ENCODE measurements at places on chromosomes 5 and 9.

DNA sequence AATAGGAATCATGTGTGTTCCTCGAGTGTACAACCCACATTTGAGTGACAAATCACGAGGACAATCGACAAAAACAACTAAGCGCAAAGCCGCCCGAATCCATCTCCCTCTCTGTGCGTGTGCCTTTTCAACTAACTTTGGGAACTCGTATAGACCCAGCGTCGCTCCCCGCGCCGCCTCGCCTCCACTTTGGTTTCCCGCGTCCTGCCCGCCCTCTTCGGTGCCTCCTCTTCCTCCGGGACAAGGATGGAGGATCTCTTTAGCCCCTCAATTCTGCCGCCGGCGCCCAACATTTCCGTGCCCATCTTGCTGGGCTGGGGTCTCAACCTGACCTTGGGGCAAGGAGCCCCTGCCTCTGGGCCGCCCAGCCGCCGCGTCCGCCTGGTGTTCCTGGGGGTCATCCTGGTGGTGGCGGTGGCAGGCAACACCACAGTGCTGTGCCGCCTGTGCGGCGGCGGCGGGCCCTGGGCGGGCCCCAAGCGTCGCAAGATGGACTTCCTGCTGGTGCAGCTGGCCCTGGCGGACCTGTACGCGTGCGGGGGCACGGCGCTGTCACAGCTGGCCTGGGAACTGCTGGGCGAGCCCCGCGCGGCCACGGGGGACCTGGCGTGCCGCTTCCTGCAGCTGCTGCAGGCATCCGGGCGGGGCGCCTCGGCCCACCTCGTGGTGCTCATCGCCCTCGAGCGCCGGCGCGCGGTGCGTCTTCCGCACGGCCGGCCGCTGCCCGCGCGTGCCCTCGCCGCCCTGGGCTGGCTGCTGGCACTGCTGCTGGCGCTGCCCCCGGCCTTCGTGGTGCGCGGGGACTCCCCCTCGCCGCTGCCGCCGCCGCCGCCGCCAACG lies at the start of gene GPR150:
TSS of gene GPR150 (plus strand) at position 58 of the 840 bp plus-strand sequence. CDS start at position 247, 189 bp downstream.
- peak; percentile 79 for DNase-seq

DNA sequence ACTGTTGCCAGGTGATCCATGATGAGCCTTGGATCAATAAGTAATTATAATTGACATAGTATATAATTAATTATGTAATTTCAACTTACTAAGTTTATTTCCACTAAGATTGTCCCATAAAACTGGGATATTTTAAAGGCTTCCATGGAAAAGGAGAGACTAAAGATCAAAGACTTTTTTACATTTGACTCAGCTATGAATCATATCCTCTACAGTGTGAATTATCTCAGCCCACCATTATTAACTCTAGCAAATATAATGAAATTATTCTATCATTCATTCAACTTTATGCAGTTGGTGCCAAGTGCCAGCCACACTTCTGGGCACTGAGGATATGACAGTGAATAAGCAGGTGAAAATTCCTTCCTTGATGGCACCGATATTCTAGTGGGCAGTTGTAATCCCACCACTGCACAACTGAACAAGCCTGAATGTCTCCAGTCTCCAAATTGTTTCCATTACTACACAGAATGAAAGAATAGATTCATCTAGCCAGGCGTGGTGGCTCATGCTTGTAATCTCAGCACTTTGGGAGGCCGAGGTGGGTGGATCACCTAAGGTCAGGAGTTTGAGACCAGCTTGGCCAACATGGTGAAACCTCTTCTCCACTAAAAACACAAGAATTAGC lies 21.9 kb upstream of the TXN start:
- DNase-seq, result peak; percentile 5

GRCh38 chr5:92468295-92468694 lies 1085.2 kb upstream of the ARRDC3 start:
- no peak for DNase-seq

GRCh38 chr5:149210968-149211490 lies 60.6 kb upstream of the AFAP1L1 start:
- peak; percentile 10 for DNase-seq

DNA sequence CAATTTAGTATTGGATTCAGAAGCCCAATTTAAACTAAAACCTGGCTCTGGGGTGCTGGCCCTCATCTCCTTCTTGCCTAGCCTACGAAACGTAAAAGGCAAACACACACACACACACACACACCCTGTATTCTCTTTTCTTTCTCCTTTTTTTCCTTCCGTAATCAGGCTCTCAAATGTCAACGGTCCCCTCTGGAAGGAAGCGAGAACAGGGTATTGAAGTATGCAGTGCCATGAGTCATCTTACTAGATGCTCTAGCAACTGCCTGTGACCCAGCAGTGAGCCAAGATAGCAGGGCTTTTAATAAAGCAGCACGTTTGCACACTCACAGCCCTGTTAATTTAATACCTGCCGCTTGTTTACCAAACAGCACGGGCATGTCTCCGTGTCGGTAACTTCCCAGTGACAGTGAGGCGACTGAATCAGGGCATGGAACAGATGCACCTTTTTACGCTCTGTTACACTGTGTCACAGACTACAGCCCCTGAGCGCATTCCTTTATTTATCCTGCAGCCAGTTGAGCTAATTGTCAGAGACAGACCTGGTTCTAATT lies 243.8 kb downstream of the BNC2 start:
- DNase-seq, result no peak

DNA sequence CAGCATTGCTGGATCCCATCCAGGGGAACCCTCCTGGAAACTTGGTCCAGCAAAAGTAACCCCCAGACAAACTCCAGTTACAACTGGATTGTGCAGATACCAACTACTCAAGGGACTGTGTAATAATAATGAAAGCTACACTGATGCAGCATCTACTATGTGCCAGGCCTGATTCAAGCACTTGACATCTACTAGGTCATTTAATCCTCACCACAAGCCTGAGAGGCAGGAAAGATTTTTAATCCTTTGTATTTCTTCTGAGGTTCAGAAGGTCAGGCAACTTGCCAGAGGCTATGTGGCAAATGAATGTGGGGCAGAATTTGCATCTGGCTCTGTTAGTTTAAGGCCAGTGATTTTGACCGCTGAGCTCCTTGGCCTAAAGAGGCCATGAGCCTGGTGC lies 29.5 kb upstream of the FOXI1 start:
- no peak for DNase-seq

GRCh38 chr5:11432116-11432515 lies 472.1 kb downstream of the CTNND2 start:
- DNase-seq, result no peak

GRCh38 chr9:127714951-127715469 lies 453 bp downstream of the PTRH1 start:
- DNase-seq, result no peak

- DNase-seq, result no peak
These were observed 225.5 kb upstream of the ZNF462 start for GRCh38 chr9:106637486-106637885.

DNA sequence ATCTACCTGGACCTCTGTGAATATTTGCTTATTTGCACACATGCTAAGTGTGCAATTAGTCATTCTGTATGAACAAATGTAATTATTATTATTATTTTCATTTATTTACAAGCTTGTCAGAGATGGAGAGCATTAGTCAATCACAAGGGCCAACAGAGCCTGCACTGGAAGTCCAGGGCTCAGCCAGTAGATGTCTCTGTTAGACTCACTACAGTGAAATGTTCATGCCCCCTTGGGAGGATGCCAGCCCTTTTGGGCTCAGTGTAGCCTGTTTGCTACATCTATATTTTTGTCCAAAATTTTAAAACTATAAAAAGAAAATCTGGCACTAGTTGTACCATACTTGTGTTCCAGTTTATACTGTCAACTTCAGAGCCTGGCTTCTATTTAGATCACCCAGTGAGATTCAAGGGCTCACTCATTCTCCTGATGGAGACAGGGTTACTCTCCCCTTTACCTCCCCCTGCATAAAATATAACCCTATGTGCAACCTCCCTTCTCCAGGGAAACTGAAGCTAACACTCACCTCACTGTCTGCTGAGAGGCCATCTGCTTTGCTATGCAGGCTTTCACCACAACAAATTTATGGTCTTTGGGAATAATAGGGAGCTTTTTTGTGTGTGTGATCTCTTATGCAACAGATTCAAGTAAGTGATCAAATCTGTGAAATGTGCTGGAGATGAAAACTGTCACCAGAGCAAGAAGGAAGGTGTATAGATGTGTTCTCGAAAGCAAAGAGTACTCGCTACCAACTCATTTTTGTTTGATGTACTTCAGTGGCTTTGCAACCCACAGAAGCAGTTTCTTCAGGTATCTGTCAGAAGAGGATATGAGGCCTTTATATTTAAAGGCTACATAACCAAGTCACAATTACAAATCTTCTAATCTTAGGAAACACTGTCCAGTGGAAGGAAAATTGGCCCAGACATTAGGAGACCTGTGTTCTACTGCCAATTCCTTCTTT lies 99.9 kb upstream of the TLE4 start:
- DNase-seq, result peak; percentile 45

- DNase-seq, result no peak
These were observed 347.6 kb downstream of the PTPRD start for GRCh38 chr9:10265153-10265631.

DNA sequence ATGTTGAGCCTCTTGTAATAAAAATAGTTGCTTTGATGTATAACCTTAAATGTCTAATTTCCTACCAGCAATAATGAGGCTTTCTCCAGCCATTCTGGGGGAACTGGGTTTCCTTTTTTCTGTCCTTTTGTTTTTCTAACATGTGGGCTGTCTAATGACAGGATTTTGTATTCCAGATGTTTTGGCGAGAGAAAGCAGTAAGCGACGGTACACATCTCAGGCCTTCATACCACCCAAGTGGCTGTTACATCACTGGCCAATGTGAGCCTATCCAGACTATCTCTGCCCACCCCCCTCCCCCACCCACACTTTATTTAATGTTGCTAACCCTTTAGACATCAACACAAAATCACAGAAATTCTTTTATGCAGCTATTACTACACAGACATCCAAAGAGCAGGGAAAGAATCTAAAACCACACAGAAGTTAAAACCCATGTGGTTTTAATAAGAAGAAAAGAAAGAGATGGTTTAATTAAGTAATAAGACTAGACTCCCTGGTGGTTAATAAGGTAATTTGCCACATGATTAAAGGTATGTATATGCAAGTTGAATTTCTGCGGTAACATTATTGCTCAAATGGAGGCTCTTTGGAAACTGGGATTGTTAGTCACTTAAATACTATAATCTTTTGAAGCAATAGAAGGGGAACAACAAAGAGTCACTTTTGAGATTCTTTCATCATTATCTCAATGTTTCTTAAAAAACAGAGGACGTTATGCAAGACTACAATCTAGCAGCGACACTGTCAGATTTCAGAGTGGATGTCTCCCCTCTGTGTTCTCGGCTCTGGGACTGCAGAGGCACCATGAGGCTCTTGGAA lies 365.1 kb downstream of the ENC1 start:
- DNase-seq, result no peak

DNA sequence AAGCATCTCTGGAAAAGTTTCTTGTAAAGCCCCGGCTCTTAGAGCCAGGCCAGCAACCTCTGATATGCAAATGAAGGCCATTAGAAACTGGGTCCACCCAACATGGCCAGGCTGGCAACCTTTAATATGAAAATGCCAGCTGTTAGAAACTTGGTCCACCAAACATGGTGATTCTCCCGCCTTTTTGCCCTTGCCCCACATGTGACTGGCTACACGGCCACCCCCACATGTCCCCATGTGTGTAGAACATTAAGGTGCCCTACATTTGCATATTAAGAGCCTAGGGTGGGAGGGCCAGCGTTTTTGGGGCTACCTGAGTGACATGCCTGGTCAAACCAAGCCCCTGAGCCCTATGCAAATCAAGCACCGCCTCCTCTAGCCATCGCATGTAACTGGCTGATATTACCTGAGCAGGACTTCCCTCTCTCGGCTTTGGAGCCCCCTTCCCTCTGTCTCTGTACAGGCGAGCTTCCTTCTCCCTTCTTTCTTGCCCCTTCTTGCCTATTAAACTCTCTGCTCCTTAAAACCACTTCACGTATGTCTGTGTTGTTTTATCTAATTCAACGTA lies 39.0 kb downstream of the S100Z start:
- no peak for DNase-seq

DNA sequence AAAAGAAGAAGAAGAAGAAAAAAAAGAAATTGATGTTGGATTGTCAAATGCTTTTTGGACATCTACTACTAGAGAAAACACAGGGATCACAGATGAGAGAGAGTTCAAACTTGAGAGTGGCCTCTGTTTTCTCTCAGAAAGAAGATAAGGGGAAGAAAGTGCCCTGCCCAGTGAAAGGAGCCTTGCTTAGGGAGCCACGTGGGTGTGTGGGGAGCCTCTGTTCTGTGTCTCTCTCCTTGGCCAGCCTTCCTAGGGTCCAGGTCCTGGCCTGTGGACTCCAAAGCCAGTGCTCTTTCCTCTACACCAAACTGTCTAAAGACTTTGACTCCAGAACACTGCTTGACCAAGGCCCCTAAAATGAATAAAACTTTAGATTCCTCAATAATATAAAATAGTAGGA lies 22.0 kb upstream of the COL15A1 start:
- DNase-seq, result no peak

- DNase-seq, result no peak
These were observed 17.1 kb downstream of the RFX3 start for GRCh38 chr9:3508521-3509291.

DNA sequence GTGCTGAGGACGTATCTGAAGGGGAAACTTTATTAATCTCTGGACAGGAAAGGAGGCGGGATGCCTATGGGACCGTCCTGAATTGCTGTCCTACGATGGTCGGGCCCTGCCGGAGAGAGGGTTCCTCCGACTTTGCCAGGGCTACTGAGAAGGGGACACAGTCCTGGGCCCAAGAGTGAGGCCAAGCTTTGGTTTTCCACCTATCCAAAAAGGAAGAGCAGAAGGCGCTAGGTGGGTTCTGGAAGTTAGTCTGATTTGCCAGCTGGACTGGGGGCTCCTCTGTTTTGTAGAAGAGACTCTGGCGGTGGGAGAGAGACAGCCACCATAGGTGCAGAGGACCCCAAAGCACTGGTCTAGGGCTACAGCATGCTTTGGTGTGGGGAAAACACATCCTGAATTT lies 243.8 kb upstream of the IRX4 start:
- no peak for DNase-seq

GRCh38 chr5:110909950-110910349 lies 161.6 kb upstream of the TSLP start:
- DNase-seq, result no peak

- DNase-seq, result no peak
These were observed 55.4 kb downstream of the EFNA5 start for GRCh38 chr5:107615299-107615817.

DNA sequence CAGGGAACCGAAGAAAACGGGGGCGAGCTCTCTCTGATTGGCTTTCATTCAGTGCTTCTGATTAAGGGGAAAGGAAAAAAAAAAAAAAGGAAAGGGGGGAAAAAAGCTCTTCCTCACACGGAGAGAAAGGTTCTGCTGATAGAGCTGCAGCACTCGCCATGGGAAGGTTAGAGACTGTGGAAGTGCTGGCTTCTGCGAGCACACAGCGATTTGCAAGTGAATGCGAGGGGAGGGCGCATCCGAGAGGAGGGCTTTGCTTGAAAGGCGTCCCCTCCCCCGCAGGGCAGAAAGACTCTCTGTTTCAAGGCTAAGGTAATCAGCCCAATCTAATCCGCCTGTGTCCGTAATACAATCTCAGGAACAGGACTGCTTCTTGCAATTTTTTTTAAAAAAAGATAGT lies at the start of gene CDH10:
TSS of gene CDH10 (minus strand) at position 218 of the 400 bp plus-strand sequence. CDS start 51,488 bp downstream, outside the sequence.
- no peak for DNase-seq

DNA sequence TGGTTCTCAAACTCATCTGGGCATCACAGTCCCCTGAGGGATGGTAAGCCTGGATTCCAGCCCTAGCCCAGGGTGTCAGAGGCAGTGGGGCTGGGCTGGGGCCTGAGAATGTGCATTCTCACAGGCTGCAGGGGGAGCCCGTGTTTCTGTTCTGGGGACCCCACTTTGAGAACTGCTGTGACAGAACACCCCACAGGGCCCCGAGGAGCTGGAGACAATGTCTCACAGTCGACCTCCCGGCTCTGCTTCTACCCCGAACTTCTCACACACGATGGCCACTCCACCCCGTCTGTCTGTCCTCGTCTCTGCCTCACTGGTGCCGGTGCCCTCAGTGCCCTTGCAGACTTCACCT lies 130.0 kb downstream of the CACNA1B start:
- DNase-seq, result no peak
